Bronchus fibroblast of lung (primary cell): ENCODE measurements at places on chromosomes 2 and 18. TPM values are rescaled to one million over a fixed set of nuclear protein-coding genes. Genes with fewer than 3 reads are reported as not detected.

Gene TWIST2
- total RNA-seq = 123 and 134 TPM in 2 replicates

Gene TYMS
- 80.9 and 96.5 TPM in 2 replicates for total RNA-seq

Gene ANKRD44
- 1.2 and 1.5 TPM in 2 replicates for total RNA-seq

Gene LRRTM4
- not detected in 2 replicates for total RNA-seq

Gene PROC
- total RNA-seq = not detected in 2 replicates

Gene MC4R
- total RNA-seq = 0.15 TPM in 1 of 2 replicates, not detected in the other

Gene SNTG2
- not detected in 2 replicates for total RNA-seq

Gene KCNK3
- total RNA-seq = not detected in 2 replicates

Gene GKN2
- not detected in 2 replicates for total RNA-seq

Gene NCOA1
- 4.0 and 4.5 TPM in 2 replicates for total RNA-seq

Gene DYNAP
- not detected in 2 replicates for total RNA-seq

Gene UPP2
- total RNA-seq = not detected in 2 replicates

Gene CDH20
- total RNA-seq = under 0.01 TPM in 1 of 2 replicates, not detected in the other

Gene SAG
- total RNA-seq = not detected in 2 replicates

Gene LOXL3
- 10.1 and 10.7 TPM in 2 replicates for total RNA-seq

Gene AQP12A
- total RNA-seq = not detected in 2 replicates

Gene MAPRE3
- total RNA-seq = 1.3 and 1.8 TPM in 2 replicates

Gene BCL2
- total RNA-seq = 0.59 and 3.9 TPM in 2 replicates
